ENCODE measurements at places on chromosomes 12 and 14.

DNA sequence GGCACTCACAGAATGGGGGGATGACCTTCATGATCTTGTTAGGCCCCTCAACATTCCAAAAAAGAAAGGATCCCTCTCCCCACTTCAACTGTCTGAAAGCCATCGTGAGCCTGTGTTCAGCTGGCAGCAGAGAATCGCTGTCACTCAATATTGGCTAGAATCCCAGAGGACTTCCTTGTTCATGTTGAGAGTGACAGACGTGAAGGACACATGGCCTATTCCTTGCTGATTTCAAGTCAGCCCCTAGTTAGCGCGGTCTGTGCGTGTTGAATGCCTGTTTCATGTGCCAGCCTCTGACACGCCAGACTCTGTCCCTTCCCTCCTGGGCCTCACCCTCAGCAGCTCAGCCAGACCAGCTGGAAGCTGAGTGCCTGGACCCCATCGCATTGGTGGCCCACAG lies 43.1 kb downstream of the DNAH10 start:
- DNase-seq = no peak

- DNase-seq = no peak
Observed at GRCh38 chr12:76921891-76922664, 43.3 kb upstream of the CSRP2 start.

- DNase-seq = no peak
Observed at GRCh38 chr14:45972416-45972815, 679.2 kb downstream of the RPL10L start.

- no peak for DNase-seq
Observed at GRCh38 chr14:34461334-34462131, 507 bp downstream of the SPTSSA start.

DNA sequence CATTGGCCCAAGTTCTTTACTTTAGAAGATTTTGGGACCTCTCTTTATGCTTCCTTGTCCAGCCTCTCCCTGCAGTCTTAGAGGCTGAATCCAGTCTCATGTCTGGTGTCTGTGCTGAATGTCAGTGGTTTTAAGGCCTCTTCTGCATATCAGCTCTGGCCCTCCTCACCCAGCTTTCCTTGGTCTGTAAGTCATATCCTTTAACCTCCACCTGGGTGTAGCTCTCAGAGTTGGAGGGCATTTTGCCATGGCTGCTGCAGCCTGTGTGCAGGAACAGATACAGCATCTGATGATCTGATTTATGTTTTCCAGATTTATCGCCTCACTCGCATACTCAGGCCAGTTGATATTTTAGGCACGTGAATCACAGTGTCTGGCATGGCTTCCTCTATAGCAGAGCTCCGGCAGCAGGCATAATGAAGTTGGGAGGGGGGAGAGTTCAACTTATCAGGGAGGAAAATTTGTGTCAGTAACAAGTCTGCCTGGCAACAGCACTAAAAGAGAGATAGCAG lies 335.0 kb downstream of the PCNX1 start:
- no peak for DNase-seq

- DNase-seq = no peak
Observed at GRCh38 chr14:93051600-93052546, 63.9 kb downstream of the ITPK1 start.

DNA sequence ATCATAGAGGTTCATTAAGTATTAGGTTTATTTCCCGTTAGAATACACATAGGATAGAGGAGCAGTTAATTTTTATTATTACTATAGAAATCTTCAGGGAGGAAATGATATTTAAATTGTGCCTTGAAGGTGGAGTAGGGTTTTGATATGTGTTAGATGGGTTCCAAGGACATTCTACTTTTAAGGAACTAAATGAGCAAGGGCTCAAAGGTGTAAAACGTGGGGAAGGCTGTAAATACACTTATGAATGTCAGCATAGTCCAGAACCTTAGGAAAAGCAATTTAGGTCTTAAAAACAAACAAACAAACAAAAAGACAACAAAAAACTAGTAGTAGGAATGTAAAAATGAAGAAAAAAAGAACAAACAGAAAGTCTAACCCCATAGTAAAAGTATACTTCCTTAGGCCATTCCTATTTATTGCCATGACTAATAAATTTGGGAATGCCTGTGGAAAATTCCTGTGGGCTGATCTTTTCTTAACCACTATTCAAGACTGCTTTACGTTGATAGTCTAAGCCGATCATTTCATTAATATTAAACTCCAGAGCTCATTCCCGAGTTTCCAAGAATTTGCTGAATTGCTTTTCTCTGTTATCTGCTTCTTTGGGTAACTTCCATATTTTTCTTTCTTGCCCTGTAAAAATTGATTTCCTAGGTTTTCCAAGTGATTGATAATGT lies 180.3 kb downstream of the RAD51B start:
- DNase-seq = no peak

DNA sequence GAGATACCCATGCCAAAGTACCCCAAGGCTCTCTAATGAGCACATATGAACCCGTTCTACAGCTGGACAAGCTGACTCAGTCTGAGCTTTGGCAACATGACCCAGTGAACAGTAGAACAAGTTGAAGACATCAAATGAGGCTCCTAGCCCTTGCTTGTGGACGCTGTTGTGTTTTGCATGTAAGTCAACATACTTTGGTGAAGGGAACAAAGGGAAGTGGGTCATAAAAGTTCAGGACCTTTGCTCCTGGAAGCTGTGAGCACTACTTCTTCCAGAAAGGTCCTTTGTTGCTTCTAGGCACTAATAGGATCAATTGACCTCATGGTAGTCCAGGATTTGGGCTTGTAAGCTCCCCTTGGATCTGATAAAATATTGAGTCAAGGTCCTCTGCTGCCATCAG lies 613.5 kb upstream of the TBX3 start:
- DNase-seq = no peak

- DNase-seq = no peak
Observed at GRCh38 chr14:91238661-91239060, 5.8 kb downstream of the GPR68 start.

DNA sequence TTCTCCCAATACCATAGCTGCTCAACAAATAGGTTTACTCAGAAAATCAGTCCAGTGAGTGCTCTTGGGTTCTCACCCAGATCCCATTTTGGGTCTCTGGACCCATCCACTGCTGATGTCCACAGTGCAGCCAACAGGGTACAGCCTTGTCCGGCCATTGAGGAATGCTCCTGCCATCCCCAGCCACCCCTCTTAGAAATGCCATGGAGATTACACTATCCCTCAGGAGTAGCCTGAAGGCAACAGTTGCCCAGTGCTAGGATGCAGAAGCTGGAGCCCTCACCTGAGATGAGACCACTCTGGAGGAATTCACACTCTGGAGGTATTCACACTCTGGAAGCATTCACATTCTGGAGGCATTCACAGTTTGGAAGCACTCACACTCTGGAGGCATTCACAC lies 958.8 kb upstream of the TMEM132C start:
- no peak for DNase-seq

- no peak for DNase-seq
Observed at GRCh38 chr14:95153866-95154265, 3.5 kb downstream of the DICER1 start.
